ENCODE measurements at places on chromosomes 7 and 10.

DNA sequence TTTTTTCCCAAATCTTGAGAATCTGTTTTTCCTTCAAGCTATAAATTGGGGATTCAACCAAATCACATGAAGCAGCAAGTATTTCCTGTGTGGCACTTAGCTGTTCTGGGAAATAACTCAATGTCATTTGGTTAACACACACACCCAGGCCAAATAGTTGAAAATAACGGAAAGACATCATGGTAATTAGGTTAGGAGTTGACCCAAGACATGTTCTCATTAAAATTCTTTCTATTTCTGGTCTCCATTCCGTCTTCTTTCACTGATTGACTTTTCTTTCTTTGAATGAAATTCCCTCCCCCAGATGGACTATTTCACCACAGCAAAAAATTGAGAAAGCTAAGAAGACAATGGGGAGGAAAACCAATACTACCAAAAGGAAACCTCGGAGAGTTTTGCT, 30.5 kb downstream of the NRP1 start:
- no peak for DNase-seq

DNA sequence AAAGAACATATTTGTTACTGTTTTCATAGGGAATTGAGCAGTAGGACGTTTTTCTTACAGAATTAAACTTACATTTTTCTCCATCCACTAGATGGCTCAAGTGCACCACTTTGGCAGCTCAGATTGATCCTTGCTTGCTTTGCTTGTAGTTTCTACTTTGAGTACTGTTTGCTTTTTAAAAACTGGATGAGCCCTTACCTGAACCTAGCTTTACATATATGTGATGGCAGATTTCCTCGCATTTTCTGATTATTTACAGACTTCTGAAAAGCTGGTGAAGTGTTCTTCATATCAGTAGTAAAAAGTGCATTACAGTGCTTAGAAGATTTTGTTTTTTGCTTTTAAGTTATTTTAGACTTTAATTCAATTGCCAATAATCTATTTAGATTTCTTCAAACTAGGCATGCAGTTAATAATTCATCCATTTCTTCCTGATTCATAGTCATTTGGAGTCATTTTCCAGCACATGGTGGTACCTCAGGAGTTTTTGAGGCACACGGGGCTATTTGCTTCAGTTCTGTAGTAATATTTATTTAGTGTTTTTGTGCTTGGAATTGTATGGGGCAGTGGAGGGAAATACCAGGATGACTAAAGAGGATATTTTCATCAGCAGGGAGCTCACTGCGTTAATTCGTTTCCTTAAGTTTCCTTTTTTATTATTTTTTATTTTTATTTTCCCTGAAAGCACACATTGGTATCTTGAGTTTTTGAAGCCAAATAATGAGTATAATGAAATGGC, 57.3 kb downstream of the MAPK8 start:
- no peak for DNase-seq

- no peak for DNase-seq
Observed at GRCh38 chr7:45610019-45610418, 35.9 kb downstream of the ADCY1 start.

- DNase-seq = no peak
Observed at GRCh38 chr7:142111499-142111898, at the start of gene MGAM2. TSS of gene MGAM2 (plus strand) at chr7:142111718. CDS start at chr7:142116874, 5,156 bp downstream.

- no peak for DNase-seq
Observed at GRCh38 chr10:60495338-60496055, 105.8 kb upstream of the ANK3 start.

- DNase-seq = no peak
Observed at GRCh38 chr7:98981701-98982100, 103.4 kb downstream of the TRRAP start.

GRCh38 chr7:106003525-106004064, 40.5 kb downstream of the CDHR3 start:
- DNase-seq = no peak

GRCh38 chr10:126640401-126640800, 30.1 kb downstream of the C10orf90 start:
- no peak for DNase-seq

DNA sequence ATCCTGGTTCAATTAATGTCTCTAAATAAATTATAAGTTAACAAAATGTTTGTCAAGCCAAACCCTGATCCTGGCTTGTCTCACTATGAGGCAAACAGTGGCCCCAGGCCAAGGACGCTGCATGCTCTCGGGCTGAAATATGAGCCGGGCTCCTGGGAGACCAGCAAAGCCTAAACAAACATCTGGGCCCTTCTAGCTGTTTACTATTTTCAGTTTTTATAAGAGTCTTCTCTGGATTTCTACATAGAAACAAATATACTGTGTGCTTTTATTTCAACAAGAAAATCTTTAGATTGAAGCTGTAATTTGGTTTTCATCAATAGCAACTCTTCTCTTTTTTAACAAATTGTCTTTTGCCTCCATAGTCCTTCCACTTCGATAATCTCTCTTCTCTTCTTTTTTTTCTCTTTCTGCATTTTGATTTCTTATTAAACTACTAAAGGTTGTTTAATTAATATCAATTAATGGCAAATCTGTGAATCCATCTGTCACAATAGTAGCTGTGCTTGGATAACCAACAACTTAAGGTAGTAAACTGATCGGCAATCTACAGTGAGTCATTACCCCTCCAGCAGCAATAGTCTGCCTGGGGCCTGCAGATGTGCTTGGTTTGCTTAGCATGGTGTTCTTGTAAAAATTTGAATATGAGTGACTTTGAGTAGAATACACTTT, 83.3 kb upstream of the DNAJC1 start:
- no peak for DNase-seq

GRCh38 chr10:97805096-97805884, 33.5 kb upstream of the SFRP5 start:
- DNase-seq = no peak

- DNase-seq = peak; percentile 97
Observed at GRCh38 chr10:32378363-32379317, 31.7 kb upstream of the EPC1 start.

DNA sequence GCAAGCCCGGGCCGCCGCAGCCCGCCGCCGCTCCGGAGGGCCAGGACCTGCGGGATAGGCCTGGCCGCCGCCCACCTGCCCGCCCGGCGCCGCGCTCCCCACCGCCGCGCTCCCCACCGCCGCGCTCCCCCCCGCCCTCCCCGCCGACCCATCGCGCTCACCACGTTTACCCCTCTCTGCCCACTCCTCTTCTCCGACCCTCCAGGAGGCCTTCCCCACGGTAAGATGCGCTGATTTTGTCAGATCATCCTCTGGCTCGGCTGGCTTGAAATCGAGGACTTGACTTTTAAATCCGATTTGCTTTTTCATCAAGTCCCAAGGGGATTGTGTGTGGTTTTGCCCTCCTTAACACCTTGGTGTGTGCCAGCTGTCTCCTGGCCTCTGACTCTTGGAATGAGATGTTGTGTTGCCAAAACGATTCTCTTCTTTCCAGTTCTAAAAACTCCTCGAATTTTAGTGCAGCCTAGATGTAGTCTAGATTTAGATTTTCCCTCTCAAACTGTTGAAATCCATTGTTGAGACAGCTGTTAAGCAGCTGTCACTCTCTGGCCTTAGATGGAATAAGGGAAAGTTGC, 738 bp downstream of the POM121 start:
- DNase-seq = no peak

GRCh38 chr10:13788711-13789447, 202.1 kb downstream of the PRPF18 start:
- no peak for DNase-seq

DNA sequence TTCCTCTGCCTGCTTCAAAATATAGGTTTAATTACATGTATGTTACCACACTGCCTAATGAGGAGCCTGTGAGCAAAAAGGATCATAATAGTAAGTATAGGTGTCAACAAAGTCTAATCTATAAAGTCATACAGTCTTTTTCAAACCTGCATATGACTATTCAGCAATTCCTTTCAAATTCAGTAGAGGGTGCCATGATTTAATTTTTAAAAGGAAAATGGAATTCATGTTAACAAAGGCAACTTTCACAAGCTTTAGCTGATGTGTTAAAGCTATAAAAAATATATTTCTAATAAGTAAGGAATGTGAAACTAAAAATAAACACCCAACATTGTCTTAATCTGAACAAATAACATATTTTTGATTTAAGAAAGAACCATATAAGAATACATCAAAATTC, 52.1 kb downstream of the MPP7 start:
- DNase-seq = no peak

GRCh38 chr7:105752671-105753275, 123.6 kb downstream of the ATXN7L1 start:
- no peak for DNase-seq

- no peak for DNase-seq
Observed at GRCh38 chr10:77106676-77107075, 530.9 kb downstream of the KCNMA1 start.

DNA sequence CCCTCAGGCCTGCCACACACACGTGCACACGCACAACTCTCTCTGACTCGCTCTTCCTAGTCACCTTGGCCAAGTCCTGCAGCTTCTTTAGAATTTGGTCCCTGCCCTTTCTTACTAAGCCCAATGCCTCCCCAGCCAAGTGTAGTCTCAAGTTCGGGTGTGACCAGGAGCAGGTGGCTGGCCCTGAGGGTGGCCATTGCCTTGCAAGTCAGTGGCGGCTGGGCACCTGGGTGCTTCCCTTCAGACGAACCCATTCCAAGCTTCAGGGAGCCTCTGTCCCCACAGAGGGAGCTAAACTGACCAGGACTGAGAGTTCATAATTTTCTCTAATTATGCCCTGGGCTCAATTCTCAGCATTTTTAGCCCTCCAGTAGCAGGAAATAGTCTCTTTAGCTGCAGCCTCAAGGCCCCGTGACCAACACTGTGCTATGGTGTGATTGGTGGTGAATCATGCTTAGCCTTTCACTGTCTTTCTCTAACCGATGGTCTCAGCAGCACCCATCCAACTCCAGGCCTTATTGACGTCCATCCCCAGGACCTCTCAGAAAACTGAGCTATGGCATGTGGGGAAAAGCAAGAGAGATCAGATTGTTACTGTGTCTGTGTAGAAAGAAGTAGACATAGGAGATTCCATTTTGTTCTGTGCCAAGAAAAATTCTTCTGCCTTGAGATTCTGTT, 34.7 kb upstream of the FXYD4 start:
- DNase-seq = no peak

DNA sequence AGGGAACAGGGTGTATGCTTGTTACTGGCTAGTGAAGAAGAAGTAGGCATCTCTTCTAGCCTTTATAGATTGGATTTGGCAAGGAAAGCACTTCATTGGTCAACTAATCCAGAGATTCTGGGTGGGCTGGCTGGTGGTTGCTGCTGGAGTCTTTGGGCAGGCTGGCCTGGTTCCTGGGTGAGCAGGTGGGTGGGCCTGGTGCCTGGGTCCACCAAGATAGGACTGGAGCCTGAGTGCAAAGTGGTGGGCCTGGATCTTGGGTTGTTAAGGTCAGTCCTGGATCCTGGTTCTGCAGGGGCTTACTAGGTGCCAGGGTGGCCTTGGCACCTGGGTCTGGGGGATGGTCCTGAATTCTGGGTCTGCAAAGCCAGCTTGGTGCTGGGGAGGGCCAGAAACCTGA, 482.4 kb upstream of the GHITM start:
- DNase-seq = peak; percentile 72

- DNase-seq = no peak
Observed at GRCh38 chr7:157318015-157318706, 18.6 kb upstream of the DNAJB6 start.

- DNase-seq = no peak
Observed at GRCh38 chr10:49268185-49268584, 30.8 kb upstream of the C10orf71 start.

DNA sequence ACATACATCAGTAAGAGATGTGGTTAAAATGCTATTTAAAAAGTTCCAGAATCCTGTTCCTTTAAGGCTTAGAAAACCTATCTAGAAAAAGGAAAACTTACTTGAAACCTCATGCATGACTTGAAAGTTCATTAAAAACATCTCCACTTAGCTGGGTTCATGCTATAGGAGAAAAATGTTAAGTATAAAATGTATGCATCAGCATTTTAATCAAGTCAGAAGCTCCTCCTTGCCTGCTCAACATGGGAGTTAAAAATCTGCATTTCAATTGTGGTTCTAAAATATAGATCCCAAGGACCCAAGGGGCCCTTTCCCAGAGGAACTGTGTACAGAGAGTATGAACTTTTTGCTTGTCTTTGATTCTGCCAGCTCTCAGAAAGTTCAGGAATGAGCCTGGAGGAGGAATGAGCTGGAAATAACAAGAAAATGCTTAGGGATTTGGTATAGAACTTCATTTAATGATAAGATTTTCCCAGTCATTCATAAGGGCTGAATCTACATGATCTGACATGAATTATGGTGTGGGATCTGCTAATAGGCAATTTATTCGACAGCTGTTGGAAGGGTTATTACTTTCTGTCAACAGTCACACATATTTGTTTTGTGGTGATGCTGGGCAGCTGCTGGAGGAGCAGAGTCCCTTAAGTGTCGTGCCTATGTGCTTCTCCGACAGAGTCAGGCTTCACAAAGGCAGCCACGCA, 85.6 kb upstream of the MTPN start:
- no peak for DNase-seq

DNA sequence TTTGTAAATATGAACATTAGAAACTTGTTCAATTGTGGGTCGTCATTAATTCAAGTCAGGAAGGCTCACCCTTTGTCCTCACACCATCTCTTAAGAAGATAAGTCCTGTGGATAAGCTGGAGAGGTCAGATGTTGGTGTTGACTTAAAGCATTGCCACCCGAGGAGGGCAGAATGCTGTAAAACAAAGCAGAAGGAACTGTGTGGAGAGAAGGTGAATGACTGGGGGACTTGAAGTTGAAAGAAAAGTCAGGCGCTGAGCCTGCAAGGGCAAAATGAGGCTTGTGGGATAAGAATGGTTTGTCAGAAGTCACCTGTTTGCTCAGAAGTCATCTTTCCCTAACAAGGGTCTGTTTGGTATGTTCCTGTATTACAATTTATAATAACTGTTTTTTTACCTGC, 9.1 kb downstream of the RPA3 start:
- DNase-seq = no peak

DNA sequence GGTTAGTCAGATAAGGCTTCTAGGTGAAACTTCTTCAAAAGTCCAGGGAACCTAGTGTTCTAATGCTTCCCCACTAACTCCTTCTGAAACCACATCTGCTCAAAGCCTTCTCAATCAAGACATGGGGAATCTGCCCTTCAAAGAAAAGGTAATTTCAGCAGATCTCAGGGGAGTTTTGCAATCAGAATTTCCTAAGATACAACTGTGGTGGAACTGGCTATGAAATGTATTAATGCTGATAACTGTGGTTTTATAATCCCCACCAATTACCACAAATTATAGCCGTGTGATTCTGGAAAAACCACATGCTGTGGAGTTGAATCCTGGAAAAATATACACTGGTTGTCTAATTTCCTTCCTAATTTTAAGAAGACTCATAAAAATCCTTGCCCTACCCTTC, 233.8 kb downstream of the SORCS1 start:
- no peak for DNase-seq

DNA sequence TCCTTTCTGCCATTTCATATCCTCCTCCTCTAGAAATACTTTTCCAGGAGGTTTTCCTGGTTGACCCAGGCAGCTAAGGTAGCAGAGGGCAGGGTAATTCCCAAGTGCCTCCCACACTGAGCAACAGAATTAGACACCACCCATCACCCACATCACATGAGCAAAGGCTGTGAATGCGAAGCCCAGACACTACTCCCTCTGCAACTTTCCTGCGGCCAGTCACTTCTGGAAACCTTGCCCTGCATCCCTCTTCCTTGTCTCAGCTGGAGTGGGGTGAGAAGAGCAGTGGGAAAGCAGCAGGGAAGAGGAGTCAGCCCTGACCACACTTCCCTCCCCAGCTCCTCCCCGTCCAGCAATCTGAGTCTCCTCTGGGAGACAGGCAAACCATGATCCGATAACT, 15.2 kb downstream of the TMEM176B start:
- DNase-seq = no peak
